ENCODE measurements at places on chromosomes 16 and 17.

DNA sequence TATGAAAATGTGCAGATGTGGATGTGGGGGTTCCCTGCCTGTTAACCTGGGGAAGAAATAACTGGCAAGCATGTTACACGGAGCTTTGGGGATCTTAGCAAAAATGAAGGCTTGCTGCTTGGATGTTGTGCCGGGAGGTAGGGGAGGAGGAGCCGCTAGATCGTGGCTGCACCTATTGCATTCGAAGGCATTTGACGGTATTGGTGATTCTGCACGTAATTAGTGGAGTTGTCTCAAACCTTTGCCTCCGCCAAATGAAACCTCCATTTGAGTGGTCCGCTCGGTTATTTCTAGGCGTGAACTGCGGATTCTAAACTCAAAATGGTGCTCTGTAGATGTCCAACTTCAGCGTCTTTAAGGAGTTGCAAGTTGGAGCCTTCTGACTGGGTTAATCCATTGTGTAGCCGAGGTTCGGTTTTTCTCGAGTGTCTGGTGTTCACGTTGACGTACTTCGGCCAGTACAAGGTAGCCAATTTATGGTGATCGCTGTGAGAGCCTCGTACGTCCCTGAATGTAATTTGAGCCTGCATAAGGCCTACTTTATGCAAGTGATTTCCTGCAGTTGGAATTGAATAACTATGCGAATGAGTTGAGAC is 1.5 kb downstream of the TNRC6C start:
- DNase-seq, result no peak

DNA sequence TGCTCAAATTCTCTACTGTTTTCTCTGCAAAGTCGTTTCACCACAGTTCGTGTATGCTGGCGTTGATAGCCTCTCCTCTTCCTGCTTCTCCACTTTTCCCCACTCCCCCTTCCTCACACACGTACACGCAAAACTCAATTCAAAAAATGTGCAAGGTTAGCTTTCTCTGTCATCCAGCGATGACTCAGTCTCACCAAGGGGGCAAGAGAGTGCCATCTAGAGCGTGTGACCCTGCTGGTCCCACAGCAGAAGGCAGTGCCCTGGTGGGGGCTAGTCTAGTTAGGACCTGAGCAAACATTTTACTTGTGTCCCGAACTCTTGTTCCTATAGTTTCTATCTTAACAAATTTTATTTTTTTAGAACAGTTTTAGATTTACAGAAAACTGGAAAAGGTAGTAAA is 121.2 kb upstream of the CHMP6 start:
- peak; percentile 7 for DNase-seq

- DNase-seq, result no peak
Measured at GRCh38 chr17:4724650-4725049, 6.6 kb upstream of the MED11 start.

- no peak for DNase-seq
Measured at GRCh38 chr16:54846766-54847165, 83.9 kb upstream of the IRX5 start.

GRCh38 chr17:62309396-62309795 is 71.0 kb upstream of the EFCAB3 start:
- DNase-seq, result no peak

- DNase-seq, result no peak
Measured at GRCh38 chr16:89010210-89010925, 33.4 kb upstream of the CBFA2T3 start.

DNA sequence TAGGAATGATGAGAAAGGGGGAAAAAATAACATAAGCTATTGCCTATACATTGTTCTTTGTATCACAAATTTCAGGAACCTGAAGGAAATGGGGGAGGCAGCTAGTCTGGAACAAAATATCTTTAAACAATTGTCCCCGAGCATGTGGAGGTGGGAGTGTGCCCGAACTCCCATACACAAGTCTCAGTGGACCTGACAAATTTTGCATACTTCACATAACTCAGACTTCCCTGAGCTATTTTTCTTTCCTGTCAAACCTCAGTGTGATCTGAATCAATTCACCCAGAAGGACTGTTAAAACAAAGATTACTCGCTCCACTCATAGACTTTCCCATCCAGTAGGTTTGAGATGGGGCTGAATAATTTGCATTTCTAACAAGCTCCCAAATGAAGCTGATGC is 1.6 kb upstream of the XPO6 start:
- DNase-seq, result no peak

DNA sequence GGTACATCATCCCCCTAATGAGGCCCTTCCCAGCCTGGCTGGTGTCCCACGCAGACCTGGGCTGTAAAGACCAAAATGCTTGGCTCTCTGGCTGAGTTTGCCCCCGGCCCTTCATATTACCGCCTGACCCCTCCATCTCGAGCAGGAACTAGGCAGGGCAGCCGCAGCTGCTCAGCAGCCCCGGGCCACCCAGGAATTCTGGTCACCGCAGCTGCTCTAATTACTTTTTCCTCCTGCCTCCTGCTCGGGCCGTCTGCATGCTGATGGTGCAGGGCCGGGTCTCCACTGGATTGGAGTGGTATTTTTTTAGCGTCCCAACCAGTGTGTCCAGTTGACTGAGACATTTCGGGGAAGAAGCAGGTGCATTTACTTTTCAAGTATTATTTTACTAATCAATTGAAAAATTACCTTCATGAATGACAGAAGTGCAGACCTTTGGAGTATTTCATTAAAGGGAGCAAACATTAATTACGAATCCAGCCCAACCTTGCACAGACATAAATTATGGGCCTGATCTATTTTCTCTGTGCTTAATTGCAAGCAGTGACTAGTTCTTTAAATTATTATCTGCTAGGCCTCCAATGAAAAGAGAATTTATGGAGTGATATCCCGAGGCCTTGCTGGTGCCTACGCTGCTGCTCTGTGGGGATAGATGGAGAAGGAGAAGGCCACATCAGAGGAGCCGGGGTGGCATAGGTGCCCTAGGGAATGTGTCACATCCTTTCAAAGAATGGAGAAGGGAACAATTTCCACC is 176.2 kb downstream of the CYLD start:
- DNase-seq, result no peak

- DNase-seq, result no peak
Measured at GRCh38 chr17:48596000-48596734, 2.6 kb upstream of the HOXB5 start.

DNA sequence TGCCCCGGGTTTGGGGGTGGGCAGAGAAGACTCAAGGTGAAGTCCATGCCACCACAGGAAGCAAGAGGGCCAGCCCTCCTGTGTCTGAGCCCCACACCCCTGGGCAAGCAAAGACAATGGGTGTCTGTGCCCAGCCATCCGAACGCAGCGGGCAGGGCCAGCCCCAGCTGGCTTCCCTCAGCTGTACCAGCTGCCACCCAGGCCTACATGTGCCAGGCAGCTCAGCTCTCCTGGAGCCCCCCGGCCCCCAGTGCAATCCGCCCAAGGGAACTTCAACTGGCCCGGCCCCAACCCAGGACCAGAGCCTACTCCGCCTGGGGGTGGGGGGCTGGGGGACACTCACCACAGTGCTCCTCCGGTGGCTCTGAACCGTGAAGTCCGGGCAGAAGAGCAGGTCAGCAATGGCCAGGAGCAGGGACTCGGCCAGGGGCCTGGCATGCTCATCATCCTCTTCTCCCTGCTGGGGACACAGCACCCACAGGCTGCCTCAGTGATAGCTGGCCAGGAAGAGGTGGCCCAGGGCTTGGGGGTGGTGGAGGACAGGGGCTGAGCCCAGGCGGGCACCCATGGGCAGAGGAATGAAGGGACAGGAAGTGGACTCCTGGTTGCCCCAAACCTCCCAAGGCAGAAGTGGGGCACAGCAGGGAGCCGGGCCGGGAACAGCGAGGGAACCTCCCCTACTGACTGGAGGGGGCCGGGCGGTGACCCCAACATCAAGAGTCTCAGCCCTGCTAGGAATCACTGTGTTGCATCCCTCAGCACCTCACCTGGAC is 9.8 kb downstream of the HID1 start:
- peak; percentile 28 for DNase-seq

- DNase-seq, result no peak
Measured at GRCh38 chr16:74771656-74772315, 2.8 kb downstream of the FA2H start.

DNA sequence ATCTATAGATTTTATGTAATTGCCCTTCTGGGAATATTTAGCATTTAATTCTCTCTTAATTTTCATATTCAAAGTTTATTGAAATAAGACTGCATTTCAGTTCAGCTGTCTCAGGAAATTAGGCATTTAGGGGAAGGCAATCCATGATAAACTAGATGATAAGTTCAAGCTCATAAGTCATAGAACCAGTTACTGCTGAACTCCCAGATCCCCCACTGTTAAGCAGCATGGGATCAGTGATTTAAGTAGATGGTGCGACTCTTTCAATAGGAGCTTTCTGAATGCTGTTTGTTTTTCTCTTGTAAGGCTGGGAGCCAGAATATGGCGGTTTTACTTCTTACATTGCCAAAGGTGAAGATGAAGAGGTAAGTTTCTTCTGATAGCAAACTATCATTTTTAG is 23.8 kb downstream of the OGFOD1 start:
- DNase-seq, result no peak

DNA sequence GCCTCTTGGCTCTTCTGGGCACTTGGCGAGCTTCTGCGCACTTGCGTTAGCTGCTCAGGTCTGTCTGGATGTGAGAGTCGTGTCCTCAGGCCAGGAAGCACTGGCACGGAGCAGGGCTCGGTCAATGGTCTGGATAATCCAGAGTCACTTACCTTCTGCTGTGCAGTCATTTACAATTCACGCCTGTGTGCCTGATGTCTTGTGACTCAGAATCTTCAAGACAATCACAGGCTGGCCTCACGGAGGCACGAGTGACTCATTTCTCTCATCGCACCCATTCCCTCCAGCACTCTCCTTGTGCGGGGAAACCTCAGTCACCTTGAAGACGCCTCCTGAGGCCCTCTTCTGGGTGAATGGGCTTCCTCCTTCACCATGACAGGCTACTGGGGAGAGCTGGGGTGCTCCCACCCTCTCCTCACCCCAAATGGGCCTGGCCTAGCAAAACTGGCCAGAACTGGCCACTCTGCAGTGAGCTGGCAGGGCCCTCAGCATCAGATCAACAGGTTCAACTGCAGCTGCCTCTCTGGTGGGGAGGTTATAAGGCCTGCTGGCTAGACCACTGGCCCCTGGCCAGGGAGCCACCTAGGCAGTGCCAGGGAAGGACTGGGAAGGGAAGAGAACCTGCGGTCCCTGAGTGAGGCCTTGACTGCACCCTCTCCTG is 1.9 kb upstream of the CAPN15 start:
- DNase-seq, result no peak

GRCh38 chr17:6702567-6703215 is 10.5 kb downstream of the SLC13A5 start:
- no peak for DNase-seq

- DNase-seq, result no peak
Measured at GRCh38 chr17:2194889-2195335, 108.7 kb downstream of the SMG6 start.

DNA sequence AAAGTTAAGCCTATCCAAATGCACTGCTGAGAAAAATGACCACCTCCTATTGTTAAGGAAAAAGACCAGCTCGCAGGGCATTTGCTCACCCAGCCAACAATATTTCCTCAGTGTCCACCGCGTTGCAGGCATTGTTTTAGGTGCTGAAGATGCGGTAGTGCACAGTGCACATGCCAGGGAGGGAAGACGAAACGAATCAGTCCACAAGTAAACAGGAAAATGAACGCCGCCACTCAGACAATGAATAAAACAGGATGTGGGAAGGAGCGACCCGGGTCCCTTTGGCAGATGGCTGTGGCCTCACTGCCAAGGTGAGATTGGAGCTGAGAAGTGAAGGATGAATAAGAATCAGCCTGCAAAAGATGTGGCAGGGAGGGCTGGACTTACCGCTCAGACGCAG is 249.2 kb downstream of the FOXL1 start:
- no peak for DNase-seq

DNA sequence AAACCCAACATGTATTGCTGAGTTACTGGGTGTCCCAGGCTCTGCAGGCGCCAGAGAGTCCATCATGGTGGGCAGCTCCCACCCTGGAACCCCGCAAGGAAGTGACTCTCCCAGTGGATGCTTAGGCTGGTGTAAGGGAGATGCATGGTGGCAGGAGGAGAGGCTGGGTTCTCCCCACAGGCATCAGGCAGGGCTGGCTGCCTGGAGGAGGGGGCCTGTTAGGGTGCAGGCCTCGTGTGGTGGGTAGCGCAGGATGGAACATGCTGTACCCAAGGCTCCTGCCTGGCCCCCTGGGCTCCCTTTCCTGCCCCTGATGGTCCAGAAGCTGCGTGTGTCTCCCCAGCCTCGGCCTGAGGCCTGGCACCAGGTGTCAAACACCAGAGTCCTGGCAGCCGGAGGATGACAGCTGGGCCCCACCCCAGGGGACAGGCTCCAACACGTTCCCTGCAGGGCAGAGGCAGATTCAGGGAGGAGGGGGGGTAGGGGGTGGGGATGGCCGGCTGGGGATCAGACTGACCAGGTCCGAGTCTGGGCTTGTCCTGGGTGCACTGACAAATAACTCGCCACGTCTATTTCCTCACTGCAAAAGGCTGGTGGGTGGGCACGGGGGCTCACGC is 40.2 kb upstream of the CIBAR2 start:
- DNase-seq, result no peak

DNA sequence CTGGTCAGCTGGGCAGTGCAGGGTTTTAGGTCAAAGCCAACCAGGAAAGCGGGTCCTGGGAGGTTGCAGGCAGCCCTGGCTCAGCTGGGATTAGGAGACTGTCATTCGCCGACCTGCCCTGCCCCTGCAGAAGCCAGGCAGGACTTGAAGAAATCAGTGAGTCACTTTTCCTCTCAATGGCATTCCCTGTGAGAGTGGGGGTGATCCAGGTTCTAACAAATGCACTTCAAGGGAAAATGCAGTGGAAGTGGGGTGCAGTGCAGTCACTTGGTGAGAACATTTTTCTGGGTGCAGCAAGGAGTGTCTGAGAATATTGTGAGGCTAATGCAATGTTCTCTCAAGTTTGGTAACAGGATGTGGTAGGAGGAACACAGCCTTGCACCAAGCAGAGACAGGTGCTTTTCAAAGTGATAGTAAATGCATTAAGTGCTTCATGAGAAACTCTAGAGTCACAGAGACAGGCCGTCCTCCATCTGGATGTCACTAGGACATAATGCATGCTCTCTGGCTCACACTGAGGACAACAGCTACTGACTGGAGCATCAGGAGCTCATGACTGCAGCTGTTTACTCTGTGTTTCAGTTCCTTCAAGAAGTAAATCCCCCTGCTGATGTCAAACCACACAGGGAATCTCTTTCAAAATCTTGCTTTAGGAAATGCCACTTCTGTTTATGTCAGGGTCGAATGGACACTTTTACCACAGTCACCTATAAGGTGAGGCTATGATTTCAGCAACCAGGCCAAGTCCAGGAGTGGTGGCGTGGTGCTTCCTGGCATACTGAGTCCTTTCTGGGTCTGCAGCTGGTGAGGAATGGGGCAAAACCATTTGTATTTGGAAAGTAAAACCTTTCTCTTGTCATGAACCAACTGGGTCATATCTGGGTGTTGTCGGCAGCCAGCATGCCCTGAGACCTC is 16.7 kb downstream of the CDK5R1 start:
- DNase-seq, result no peak

- DNase-seq, result no peak
Measured at GRCh38 chr16:67703626-67704025, 15.5 kb downstream of the GFOD2 start.
